NCI-H69 (cell line): ENCODE measurements at places on chromosomes 3 and 15.

GRCh38 chr15:67061811-67062368, 3.5 kb upstream of the SMAD3 start:
- DNase-seq, result no peak

- no peak for DNase-seq
Observed at GRCh38 chr3:155979746-155980145, 109.3 kb downstream of the GMPS start.

DNA sequence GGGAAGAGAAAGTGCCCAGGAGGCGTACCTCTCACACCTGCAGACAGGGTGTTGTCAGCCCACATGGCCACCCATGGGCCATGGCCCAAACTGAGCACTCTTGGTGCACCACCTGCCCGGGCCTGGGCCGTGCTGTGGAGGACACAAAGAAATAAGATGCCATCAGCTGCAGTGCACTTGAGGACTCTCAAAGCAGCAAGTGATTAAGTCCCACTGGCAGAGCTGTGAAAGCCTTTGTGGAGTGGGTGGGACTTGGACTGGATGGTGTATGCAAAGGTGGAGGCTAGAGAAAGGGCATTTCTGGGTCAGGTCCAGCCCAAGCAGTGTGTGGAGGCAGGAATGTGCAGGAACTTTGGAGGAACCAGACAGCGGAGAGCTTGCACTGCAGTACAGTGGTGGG, 122.3 kb downstream of the MEGF11 start:
- DNase-seq, result no peak

GRCh38 chr3:100629421-100630127, 20.2 kb downstream of the ADGRG7 start:
- DNase-seq, result no peak

GRCh38 chr3:188370081-188370830, 216.3 kb downstream of the LPP start:
- DNase-seq, result no peak
